ENCODE measurements at places on chromosomes 4 and X.

GRCh38 chr4:82594456-82594855 is 32.7 kb upstream of the TMEM150C start:
- no peak for DNase-seq

- no peak for DNase-seq
Measured at GRCh38 chr4:152684007-152684406, 4.2 kb upstream of the TMEM154 start.

- no peak for DNase-seq
Measured at GRCh38 chr4:23966725-23967124, 76.9 kb upstream of the PPARGC1A start.

GRCh38 chrX:38045538-38046096 is 39.3 kb downstream of the SYTL5 start:
- DNase-seq: no peak

- no peak for DNase-seq
Measured at GRCh38 chr4:82893942-82894341, 3.0 kb upstream of the SEC31A start.

DNA sequence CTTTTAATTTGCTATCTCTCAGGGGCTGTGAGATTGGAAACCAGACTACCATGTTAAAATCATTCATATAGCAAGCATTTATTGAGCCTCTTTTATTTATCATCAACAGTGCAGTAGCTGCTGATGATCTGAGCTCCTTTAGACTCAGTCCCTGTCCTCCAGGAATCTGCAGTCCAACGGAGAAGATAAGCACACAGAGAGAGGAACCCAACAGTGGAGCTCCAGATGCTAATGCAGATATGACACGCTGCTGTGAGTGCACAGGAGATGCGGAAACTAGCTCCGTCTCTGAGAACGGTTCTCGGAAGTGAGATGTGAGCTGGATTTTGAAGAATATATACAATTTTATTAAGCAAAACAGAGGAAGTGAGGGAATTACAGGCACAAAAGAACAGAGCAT is 35.4 kb downstream of the DCHS2 start:
- no peak for DNase-seq

- no peak for DNase-seq
Measured at GRCh38 chr4:24473309-24473721, 111.0 kb downstream of the DHX15 start.

DNA sequence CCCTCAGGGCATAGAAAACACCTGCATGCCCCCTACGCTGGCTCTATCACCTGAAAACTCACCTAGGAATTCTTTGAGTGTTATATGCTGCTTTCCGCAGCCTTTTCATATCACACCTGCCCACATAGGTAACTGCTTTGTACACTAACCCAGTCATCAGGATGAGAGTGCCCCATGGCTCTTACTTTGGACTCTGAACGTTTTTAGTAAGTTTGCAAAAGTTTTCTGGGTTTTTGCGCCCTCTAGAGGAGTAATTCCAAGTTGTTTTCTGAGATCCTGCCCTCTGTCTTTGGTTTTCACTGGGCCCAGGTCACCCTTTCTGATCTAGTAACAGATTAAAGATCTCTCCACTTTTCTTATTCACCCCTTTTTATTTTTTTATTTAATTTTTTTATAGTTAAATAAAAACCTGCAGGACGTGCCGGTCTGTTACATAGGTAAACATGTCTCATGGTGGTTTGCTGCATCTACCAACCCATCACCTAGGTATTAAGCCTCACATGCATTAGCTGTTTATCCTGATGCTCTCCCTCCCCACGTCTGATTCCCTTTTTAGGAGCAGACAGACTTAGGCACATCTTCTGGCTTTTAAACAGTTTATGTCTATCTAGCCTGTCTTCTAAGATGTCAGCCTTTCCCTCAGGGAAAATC is 139.2 kb downstream of the NWD2 start:
- DNase-seq: no peak

DNA sequence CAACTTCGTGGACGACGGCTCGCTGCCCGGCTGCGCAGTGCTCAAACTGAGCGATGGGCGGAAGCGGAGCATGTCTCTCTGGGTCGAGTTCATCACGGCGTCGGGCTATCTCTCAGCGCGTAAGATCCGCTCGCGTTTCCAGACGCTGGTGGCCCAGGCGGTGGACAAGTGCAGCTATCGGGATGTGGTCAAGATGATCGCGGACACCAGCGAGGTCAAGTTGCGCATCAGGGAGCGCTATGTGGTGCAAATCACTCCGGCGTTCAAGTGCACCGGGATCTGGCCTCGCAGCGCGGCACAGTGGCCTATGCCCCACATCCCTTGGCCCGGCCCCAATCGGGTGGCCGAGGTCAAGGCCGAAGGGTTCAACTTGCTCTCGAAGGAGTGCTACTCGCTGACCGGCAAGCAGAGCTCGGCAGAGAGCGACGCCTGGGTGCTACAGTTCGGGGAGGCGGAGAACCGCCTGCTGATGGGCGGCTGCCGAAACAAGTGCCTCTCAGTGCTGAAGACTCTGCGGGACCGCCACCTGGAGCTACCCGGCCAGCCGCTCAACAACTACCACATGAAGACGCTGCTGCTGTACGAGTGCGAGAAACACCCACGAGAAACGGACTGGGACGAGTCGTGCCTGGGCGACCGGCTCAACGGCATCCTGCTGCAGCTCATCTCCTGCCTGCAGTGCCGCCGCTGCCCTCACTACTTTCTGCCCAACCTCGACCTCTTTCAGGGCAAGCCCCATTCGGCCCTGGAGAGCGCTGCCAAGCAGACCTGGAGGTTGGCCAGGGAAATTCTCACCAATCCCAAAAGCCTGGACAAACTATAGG is 1.5 kb downstream of the MAB21L2 start:
- DNase-seq: no peak

GRCh38 chr4:178414042-178414441 is 971.8 kb upstream of the AGA start:
- DNase-seq: no peak

All from stimulated activated CD4-positive, alpha-beta T cell treated with anti-CD3 and anti-CD28 coated beads, Interleukin-4, amount 100 ng/mL, for 48 hours (primary cell).